Left lobe of liver (tissue), 2 donors: ENCODE measurements at places on chromosomes 6 and 20. TPM values are rescaled to one million over a fixed set of nuclear protein-coding genes. Genes with fewer than 3 reads are reported as not detected.

Gene ZNF512B
- total RNA-seq: 21.4 TPM

Gene SCUBE3
- 0.03 TPM for total RNA-seq

Gene ZNF343
- 4.3 TPM for total RNA-seq

Gene SLC17A3
- 10.4 TPM for total RNA-seq

Gene COL19A1
- total RNA-seq: 0.10 TPM

Gene ZNF165
- total RNA-seq: 0.53 TPM

Gene DSE
- 11.7 TPM for total RNA-seq

Gene C4A
- total RNA-seq: 2,044 TPM

- DNase-seq: no peak
These were observed 10.0 kb upstream of the POU3F2 start for GRCh38 chr6:98824162-98824901.

DNA sequence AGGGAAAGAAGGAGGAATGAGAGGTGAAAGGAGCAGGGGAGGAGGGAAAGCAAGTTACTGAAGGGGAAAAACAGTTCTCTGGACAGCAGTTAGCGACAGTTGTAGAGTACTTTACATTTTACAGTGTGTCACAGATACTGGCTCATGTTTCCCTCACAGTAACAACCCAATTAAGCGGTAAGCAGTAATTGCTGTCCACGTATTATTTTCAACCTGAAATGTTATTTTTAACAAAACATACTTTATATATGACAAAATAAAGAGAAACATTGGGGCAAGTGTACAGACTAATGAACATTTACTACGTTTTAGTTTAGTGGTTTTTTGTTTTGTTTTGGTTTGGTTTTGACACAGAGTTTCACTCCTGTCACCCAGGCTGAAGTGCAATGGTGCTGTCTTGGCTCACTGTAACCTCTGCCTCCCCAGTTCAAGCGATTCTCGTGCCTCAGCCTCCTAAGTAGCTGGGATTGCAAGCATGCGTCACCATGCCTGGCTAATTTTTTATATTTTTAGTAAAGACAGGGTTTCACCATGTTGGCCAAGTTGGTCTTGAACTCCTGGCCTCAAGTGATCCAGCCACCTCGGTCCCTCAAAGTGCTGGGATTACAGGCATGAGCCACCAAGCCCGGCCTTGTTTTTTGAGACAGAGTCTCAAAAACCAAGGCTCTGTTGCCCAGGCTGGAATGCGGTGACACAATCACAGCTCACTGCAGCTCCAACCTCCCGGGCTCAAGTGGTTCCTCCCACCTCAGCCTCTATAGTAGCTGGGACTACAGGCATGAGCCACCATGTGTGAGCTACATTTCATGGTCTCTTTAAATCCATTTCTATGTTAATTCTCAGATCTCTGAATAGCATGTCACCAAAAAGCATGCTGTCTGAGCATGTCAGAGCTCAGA, 22.6 kb upstream of the BTN3A2 start:
- no peak for DNase-seq

DNA sequence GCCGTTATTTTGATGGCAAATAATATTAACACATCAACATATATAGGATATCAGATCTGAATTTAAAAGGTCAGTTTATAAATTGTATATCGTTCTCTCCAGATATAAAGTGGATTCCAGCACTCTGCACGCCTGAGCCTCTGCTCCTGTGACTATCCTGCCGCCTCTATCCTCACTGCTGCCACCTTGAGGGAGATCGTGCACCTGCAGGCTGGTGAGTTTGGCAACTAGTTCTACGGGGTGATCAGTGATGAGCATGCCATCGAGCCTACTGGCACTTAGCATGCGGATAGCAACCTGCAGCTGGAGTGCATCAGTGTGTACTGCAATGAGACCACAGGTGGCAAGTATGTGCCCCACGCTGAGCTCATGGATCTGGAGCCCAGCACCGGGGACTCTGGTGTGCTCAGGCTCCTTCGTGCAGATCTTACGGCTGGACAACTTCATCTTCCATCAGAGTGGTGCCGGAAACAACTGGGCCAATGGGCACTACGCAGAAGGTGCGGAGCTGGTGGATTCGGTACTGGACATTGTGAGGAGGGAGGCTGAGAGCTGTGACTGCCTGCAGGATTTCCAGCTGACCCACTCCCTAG, 84.9 kb downstream of the FBXO5 start:
- peak; percentile 72 for DNase-seq

- DNase-seq: no peak
These were observed 41.4 kb upstream of the CLIC5 start for GRCh38 chr6:46056906-46057529.

GRCh38 chr6:98971303-98971702, 23.6 kb upstream of the FBXL4 start:
- no peak for DNase-seq

DNA sequence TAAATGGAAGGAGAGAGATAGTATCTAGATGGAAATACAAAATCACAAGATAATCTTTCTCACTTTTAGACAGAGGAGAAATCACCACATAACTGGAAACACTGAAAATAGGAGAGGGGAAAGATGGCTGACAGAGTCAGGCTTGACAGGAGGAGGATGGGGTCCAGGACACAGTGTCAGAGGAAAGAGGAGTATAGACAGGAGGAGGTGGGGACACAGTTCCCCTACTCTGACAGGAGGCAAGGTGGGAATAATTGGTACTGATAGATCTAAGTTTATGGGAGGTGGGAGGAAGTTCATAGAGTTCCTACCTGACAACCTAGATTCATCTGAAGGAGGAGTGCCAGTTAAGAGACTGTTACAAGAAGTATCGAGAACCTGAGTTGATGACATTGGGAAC, 9.1 kb downstream of the GPR6 start:
- DNase-seq: no peak

- no peak for DNase-seq
These were observed 192.9 kb upstream of the SPTLC3 start for GRCh38 chr20:12815778-12816408.

DNA sequence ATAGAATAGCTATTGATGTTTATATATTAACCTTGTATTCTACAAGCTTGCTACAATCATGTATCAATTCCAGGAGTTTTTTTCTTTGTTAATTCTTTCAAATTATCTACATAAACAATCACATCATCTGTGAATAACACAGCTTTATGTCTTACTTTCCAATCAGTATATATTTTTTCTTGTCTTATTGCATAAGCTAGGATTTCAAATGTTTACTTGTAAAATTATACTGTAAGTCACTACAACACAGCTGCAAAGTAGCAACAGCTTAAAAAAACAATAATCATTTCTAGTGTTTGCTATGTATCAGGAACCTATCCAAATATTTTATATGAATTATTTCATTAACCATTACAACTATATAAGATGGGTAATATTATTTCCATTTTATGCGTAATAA, 270.4 kb downstream of the KIF16B start:
- no peak for DNase-seq

DNA sequence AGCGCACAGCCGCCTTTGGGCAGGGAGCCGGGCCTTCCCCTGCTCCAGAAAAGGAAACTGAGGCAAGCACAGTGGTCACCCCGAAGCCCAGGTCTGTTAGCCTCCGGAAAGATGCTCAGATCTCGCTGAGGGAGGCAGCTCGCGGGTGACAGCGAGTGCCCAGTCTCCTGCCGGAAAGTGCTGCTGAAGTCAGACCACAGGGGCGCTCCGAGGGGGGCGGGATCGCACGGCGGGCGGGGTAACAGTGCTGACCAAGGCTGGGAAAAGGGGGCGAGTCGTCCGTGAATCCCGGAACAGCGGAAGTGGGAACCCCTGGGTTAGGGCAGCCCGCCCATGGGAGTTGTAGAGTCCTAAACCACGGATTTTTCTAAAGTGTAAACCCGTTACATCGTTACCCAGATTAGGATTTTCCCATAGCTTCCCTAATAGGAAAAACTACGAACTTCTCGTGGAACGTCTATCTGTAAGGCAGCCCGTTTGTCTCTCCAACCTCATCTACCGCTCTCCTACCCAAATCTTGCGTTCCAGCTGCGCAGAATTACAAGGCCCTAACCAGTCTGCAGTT, 504 bp downstream of the VPS16 start:
- DNase-seq: peak; percentile 58

GRCh38 chr6:151408858-151409257, 17.5 kb upstream of the ZBTB2 start:
- no peak for DNase-seq

DNA sequence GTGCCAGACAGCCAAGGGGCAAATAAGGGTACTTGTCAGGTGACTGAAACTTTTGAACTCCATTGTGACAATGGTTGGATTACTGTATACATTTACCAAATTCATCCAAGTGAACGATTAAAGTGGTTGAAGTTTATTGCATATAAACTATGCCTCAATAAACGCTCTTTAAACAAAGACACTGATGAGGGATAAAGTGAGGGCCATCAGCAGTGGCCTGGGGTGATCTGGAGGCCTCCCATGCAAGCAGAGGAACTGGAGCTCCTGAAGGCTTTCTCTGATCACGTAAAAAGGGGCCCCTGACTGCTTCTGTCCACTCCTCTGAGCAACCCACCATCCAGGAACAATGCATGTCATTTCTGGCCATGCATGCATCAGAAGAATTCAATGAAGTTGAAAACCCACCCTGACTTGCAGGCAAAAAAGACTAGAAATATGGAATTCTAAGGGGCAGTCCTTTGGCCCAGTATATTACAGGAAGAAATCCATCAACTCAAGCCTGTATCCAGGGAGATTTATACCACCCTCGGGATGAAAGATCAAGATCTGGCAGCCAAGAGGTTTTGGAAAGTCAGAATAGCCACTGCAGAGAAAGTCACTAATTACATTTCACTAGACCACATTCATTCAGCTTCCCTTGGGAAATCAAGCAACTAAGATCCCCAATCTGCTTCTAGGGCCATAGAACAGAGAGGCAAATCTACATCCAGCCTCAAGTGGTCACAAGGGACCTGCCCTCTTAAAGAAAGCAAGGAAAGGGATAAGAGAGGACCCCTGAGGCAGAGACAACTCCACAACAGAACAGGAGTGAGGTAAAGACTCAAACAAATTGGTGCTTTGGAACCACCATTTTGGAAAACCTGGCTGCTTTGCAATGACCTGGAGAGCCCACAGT, 31.7 kb upstream of the RAB22A start:
- no peak for DNase-seq

DNA sequence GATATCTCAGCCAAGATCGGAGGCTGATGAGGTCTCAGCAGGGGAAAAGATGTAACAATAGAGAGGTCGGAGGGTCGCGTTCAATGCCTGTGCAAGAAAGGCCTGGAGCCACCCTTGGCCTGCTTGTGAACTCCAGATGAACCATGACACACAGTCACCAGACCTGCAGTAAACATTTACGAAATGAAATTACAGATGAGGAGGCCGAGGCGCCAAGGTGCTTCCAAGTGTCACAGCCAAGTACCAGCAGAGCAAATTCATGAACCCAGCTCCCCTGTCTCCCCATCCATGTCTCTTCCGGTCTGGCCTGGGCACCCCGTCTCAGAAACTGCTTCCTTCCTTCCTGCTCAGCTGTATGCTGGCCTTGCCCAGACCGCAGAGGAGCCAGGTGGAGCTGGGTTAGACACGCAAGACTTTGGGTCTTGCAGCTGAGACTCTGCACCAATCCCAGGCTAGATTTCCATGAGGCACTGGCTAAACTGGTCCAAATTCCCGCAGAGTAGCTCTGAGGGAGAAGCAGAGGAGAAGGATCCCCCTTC, 48.1 kb downstream of the CHMP4B start:
- no peak for DNase-seq

DNA sequence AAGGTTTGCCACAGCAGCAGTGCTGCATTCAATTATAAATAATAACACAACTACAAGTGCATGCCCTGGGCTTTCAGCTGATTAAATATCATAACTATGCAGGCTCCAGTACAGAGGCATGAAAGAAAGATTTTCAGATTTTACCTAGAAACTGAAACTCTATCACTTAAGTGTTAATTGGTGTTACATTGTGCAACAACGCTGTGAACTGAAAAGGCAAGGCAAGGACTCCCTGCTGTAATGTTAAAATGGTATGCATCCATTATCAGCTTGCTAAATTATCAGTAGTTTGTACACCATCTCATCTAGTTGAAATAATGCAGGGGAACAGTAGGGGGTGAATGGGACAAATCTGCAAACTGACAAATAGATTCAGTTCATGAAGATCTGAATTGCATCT, 976.7 kb upstream of the MANEA start:
- no peak for DNase-seq

DNA sequence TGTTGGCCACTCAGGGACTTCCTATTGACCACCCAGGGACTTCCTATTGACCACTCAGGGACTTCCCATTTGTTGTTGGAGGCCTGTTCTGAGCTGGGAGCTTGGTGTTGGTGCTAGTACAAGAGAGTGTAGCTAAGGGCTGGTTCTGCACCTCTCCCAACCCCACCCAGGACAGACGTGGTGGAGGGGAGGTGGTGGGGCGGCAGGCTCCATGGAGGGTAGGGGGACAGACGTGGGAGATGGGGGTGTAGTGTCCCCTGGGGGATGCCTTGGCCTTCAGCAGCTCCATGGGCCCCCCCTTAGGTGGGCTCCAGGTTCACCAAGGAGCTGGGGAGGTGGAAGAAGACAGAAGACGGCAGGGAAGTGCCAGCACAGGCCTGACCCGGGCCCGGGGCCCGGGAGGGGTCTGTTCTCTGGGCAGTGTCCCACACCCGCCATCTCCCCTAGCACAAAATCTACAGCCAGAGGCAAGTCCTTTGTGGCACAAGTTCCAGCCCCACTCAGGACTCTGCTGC, 33.9 kb downstream of the CHRNA4 start:
- DNase-seq: no peak

GRCh38 chr20:60895363-60896079, 356.5 kb upstream of the CDH4 start:
- no peak for DNase-seq

DNA sequence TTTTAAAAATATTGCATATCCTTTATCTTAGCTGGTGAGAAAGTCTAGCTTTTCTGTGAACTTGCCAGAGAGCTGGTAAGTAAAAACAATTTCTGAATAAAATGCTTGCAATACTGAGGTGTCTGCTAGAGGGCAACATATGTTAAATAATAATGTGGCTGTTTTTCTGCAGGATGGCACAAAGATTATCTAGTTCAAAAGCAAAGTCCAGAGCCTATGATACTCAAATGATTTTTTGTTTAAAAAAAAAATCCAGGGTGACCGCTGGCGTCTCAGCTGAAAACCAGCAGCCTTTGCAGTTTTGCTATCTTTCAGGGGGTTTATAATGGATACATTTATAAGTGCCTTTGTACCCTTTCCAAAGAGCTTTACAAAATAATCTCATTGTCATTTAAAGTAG, 194.9 kb downstream of the PHACTR1 start:
- DNase-seq: no peak

DNA sequence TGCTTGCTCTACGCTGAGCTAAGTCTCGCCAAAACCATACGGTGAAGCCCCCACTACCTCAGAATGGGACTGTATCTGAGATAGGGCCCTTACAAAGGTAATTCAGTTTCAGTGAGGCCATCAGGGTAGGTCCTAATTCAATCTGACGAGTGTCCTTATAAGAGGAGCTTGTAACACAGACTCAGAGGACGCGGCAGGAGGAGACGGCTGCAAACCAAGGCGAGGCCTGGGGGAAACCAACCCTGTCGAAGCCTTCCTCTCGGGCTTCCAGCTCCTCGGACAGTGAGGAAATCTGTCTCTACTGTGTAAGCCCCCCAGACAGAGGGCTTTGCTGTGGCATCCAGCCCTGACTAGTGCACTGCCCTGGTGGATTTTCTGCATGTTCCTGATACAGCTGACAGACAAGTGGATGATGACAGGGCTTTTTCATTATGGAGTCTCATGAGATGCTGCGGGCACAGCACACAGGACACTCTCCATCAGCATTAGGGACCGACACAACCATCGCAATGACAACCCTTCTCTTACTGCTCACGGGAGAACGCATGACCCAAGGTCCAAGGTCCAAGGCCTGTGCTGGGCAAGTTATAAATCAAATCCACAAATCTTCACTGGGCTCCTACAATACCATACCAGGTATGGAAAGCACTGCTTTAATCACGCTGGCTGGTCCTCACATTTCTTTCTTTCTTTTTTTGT, 48.2 kb downstream of the SSR1 start:
- no peak for DNase-seq
